ENCODE measurements at places on chromosomes 7 and 10. TPM values are rescaled to one million over a fixed set of nuclear protein-coding genes. Genes with fewer than 3 reads are reported as not detected.

LIPK gene
- total RNA-seq: not detected

SRRM3 gene
- total RNA-seq: 11.1 TPM

C10orf53 gene
- not detected for total RNA-seq

CLRN3 gene
- total RNA-seq: not detected

SPDYE5 gene
- total RNA-seq: not detected

CACNA2D1 gene
- 7.7 TPM for total RNA-seq

TRIL gene
- total RNA-seq: not detected

LRRC4 gene
- total RNA-seq: not detected

HTR5A gene
- total RNA-seq: not detected

GRID2IP gene
- not detected for total RNA-seq
